Stomach (tissue), 19 donors: ENCODE measurements at places on chromosomes 2 and 18. TPM values are rescaled to one million over a fixed set of nuclear protein-coding genes. Genes with fewer than 3 reads are reported as not detected.

GRCh38 chr18:26088487-26088886 is 1.9 kb downstream of the SS18 start:
- H3K4me1 ChIP-seq, result peaks cover 36% of the 10 kb centered on the region
- no peak overlapping the region for H3K27ac ChIP-seq
- H3K36me3 ChIP-seq, result peaks cover 34% of the 10 kb centered on the region
- DNase-seq, result peak; percentile 6
- no peaks in the 10 kb centered on the region for H3K27me3 ChIP-seq

DNA sequence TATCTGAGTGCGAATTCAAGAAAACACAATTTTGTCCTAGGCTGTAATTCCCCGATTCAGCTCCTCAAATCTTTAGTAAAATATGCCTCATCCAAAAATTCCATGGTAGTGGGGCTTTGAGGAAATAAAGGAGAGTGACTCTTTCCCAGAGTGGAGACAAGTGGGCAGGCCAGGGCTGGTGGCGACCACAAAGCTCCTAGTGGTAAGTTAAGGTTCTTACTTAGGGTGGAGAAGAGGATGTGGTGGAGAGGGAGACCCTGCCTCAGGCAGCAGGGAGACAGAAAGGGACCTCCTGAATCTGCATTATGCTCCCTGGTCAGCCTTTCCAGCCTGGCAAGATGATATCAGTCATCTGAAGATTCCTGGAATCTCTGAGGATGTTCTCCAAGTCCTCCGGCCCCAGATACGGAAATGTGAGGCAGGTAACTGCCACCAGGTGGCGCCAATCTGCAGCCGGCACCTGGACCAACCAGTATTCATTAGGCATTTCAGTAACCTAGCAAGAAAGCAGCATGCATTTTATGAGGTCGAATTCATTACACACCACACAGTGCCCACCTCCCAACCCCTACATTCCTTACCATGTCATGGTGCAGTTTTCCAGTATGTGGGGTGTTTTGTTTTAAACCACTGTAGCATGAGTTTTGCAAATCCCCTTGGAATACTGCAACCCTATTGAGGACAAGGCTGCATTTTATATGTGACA is 106.4 kb downstream of the POLE4 start:
- H3K27me3 ChIP-seq, result no peaks in the 10 kb centered on the region
- H3K36me3 ChIP-seq, result no peaks in the 10 kb centered on the region
- H3K4me3 ChIP-seq, result no peak overlapping the region
- H3K27ac ChIP-seq, result no peak overlapping the region
- peak; percentile 70 for DNase-seq
- no peaks in the 10 kb centered on the region for H3K4me1 ChIP-seq

The ACYP2 gene
- total RNA-seq, result 4.3 TPM

GRCh38 chr18:53443831-53444230 is 780.6 kb downstream of the MBD2 start:
- no peaks in the 10 kb centered on the region for H3K27me3 ChIP-seq
- no peak for DNase-seq
- H3K36me3 ChIP-seq, result no peaks in the 10 kb centered on the region
- H3K4me3 ChIP-seq, result no peak overlapping the region
- H3K27ac ChIP-seq, result no peak overlapping the region
- no peaks in the 10 kb centered on the region for H3K4me1 ChIP-seq

The ADD2 gene
- 0.87 TPM for total RNA-seq

- no peak overlapping the region for H3K27ac ChIP-seq
- no peaks in the 10 kb centered on the region for H3K36me3 ChIP-seq
- no peak overlapping the region for H3K4me3 ChIP-seq
Observed at GRCh38 chr2:142236181-142236580, 105.4 kb upstream of the LRP1B start.

The GAL3ST2 gene
- not detected for total RNA-seq
